Activated T-cell treated with anti-CD3 and anti-CD28 coated beads, Interleukin-2, amount 50 U/mL, for 24 hours (primary cell): ENCODE measurements at places on chromosomes 16 and 17.
A peak's percentile ranks its signal among the peaks of the same experiment; 100 is the strongest.

DNA sequence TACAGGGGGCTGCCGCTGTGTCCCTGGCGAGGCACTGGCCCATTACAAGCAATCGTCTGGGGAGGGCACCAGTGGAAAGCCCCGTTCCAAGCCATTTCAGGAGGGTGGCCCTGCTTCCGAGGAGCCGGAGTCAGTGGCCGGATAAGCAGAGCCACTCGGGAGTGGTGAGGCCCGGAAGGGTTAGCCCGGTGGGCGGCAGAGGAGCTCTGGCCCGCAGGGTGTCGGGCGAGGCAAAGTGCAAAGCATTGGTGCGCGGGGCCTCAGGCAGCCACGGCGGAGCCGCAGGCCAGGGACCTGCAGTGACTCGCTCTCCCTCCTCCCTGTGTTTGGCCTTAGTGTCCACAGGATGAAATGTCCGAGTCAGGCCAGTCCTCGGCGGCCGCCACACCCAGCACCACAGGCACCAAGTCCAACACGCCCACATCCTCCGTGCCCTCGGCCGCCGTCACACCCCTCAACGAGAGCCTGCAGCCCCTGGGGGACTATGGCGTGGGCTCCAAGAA is 24.6 kb downstream of the NME3 start:
- no peak for DNase-seq
- peaks cover 76% of the 10 kb centered on the region for H3K36me3 ChIP-seq
- no peak overlapping the region for H3K4me3 ChIP-seq

DNA sequence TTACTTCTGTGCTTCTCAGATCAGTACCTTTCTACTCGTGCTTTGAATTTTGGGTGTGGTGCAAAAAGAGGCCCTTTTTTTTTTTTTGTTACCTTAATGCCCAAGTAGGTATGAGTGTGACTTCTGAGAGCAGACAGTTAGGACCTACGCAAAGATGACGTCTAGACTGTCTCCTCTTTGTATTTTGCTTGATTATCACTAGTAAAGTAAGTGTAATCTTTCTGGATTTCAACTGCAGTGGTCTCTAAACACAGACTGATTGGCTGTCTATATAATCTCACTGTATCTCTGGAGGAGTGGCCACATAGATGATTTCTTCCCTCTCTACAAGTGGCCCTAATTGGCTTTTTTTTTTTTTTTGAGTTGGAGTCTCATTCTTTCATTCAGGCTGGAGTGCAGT is 11.5 kb upstream of the CDK5R1 start:
- H3K27me3 ChIP-seq: no peaks in the 10 kb centered on the region
- peaks cover 94% of the 10 kb centered on the region for H3K36me3 ChIP-seq
- no peak overlapping the region for H3K4me3 ChIP-seq
- no peak for DNase-seq
- no peaks in the 10 kb centered on the region for H3K4me1 ChIP-seq
- peak overlapping the region; percentile 68 for H3K27ac ChIP-seq

DNA sequence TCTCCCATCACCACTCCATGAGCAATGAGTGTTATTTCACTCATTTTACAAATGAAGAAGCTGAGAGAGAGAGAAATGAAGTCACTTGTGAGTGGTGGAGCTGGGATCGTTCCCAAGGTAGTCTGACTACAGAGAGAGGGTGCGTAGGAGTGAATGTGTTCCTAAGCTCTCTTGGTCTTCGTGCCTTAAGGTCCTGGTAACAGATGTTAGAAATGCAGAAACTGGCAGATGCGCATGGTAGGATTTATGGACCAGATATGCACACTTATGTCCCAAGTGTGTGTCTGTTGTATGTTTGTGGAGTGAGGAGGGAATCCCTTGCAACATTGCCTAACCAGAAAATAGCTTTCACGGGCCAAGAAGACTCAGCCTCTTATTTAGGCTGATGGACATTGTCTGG is 93.2 kb upstream of the ZNF469 start:
- H3K27ac ChIP-seq: no peak overlapping the region
- H3K27me3 ChIP-seq: peaks cover 8% of the 10 kb centered on the region
- no peaks in the 10 kb centered on the region for H3K4me1 ChIP-seq
- DNase-seq: no peak

DNA sequence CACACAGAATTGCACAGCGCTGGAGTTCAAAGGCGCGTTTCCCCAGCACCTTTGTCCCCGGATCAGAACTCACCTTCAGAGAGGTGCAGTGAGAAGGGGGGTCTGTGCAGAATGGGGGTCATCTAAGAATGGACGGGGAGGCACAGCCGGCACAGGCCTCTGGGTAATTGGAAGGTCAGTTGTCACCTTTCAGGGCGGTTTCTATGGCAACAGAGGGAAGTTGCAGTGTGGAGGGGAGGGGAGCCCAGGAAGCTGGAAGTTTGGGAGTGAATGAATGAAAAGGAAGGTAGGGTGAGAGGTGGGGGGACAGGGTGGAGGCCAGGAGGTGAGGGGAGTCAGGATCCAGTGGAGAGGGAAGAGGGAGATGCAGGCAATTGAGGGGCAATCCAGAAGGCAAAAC is 12.4 kb upstream of the KCNG4 start:
- H3K27ac ChIP-seq: no peak overlapping the region
- no peaks in the 10 kb centered on the region for H3K4me1 ChIP-seq
- no peaks in the 10 kb centered on the region for H3K36me3 ChIP-seq
- peaks cover 24% of the 10 kb centered on the region for H3K27me3 ChIP-seq
- no peak for DNase-seq

DNA sequence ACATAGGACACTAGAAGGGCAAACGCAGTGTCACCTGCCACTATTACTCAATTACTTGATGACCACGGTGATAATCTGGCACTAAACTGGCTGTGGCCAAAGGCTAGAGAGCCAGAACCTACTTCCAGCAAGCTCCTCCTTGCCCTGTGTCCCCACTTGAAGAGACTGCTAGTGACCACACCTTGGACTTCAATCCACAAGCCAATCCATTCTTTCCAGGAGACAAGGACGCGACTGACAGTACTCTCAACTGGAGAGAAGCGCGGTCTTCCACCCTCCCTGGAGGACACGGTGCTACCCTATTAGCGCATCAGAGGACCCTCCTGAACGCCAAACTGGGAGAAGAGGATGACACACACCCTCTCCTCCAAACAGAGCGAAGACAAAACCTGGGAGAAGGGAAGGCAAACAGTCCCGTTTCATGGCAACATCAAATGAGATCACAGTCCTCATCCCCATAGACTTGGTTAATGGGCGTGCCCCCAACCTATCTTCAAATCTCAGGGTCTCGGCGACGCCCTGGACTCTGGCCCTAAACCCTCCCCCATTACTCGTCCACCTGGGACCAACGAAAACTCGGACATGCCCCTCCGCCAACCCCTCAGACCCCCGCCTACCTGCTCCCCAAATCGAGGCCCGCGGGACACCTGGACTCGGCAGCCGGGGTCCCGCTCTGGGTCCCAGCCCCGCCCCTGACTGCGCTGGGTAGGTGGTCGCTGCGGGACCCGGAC is 508 bp downstream of the FLCN start:
- peak overlapping the region; percentile 99 for H3K27ac ChIP-seq
- H3K4me1 ChIP-seq: peaks cover 36% of the 10 kb centered on the region
- no peaks in the 10 kb centered on the region for H3K27me3 ChIP-seq

DNA sequence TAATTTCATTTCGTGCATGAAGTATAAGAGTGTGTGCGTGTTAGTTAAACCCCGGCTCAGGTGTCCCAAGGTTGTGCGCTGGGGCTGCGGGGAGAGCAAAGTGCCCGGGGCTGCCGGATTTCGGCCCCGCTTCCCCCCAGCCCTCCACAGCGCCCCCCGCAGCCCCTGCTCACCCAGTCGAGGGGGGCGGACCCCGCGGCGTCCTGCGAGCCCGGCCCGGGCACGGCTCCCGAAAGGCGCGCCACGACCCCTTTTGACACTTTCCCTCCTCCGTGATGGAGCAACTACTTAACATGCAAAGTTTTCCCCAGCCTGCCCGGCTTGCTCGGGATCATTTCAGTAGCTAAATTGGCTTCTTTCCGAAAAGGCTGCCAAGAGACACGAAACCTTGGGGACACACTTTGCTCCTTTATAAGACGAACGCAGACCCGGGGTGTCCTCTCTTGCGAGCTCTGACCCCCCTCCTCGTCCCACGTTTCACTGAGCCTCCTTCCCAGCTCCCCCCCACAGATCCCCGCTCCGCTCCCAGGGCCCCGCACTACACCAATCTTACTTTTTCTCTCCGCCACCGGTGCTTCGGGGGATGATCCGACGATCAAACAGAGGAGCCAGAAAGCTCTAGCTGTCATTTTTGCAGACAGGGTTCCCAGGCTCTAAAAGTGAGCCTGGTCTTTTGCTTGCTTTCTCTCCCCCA is 552 bp downstream of the C17orf58 start:
- peak overlapping the region; percentile 82 for H3K4me3 ChIP-seq
- DNase-seq: peak; percentile 53
- peaks cover 17% of the 10 kb centered on the region for H3K36me3 ChIP-seq
- peaks cover 39% of the 10 kb centered on the region for H3K4me1 ChIP-seq
- peaks cover 25% of the 10 kb centered on the region for H3K27me3 ChIP-seq

GRCh38 chr17:40310882-40311391 is 2.0 kb downstream of the RARA start:
- no peak overlapping the region for H3K27ac ChIP-seq
- DNase-seq: no peak
- no peak overlapping the region for H3K4me3 ChIP-seq
- H3K27me3 ChIP-seq: no peaks in the 10 kb centered on the region

DNA sequence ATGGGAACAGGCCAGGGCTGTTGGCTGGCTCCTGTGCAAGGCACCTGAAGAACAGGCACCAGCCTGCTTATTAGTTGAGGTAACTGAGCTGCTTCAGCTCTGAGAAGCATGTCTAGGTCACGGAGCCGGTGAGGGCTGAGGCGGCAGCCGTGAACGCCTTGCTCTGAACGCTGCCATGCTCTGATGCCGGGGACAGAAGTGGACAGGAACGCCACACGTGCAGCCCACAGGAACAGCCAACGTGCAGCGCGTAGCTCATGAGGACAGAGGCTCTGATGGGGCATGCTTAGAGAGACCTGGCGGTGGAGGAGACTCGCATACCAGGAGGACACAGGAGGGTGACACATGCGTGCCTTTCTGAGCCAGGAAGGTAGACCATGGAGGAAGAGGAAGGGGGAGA is 25.6 kb downstream of the USP22 start:
- no peak overlapping the region for H3K4me3 ChIP-seq
- peaks cover 96% of the 10 kb centered on the region for H3K36me3 ChIP-seq
- H3K27me3 ChIP-seq: no peaks in the 10 kb centered on the region
- peaks cover 15% of the 10 kb centered on the region for H3K4me1 ChIP-seq
- peak overlapping the region; percentile 20 for H3K27ac ChIP-seq

DNA sequence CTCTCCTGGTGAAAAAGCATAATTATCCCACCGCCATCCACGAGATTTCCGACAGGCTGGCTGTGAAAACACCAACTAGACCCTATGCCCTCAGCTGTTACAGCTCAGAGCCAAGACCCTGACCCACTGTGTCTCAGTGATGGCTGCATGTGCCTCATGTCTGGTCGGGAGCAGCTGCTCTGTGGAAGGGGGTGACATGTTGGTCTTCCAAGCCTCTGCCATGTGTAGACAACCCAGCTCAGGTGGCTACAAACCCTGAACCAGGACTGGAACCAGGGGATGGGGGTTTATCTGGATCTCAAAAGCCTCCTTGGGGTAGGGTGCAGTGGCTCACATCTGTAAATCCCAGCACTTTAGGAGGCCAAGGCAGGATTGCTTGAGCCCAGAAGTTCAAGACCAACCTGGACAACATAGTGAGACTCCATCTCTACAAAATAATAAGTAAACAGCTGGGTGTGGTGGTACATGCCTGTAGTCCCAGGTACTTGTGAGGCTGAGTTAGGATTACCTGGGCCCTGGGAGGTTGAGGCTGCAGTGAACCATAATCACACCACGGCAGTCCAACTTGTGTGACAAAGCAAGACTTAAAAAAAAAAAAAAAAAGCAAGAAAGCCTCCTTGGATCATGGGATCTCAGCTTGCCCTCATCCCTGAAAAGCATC is 220.3 kb downstream of the CPPED1 start:
- H3K36me3 ChIP-seq: no peaks in the 10 kb centered on the region
- H3K27me3 ChIP-seq: peaks cover 9% of the 10 kb centered on the region
- no peak overlapping the region for H3K4me3 ChIP-seq
- DNase-seq: peak; percentile 20
- no peak overlapping the region for H3K27ac ChIP-seq
- peaks cover 10% of the 10 kb centered on the region for H3K4me1 ChIP-seq

GRCh38 chr16:19588661-19589060 is 33.2 kb downstream of the VPS35L start:
- H3K36me3 ChIP-seq: peaks cover 80% of the 10 kb centered on the region
- no peak overlapping the region for H3K27ac ChIP-seq
- no peak for DNase-seq

DNA sequence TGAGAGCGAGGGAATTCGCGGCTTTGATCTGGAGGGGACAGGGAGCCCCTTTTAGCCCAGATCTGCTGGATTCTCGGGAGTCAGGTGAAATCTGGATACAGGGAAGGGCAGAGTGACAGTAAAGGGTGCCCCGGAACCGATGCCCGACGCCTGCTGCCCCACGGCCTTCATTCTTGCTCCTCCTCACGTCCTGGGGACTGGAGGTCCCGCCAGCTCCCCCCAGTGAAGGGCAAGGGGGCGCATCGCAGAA is 596 bp downstream of the OR1F1 start:
- peaks cover 57% of the 10 kb centered on the region for H3K4me1 ChIP-seq
- peaks cover 91% of the 10 kb centered on the region for H3K27me3 ChIP-seq
- H3K36me3 ChIP-seq: peaks cover 3% of the 10 kb centered on the region

- no peak overlapping the region for H3K4me3 ChIP-seq
- no peaks in the 10 kb centered on the region for H3K36me3 ChIP-seq
- H3K27me3 ChIP-seq: peaks cover 3% of the 10 kb centered on the region
Observed at GRCh38 chr16:66375451-66375850, 9.0 kb downstream of the CDH5 start.

DNA sequence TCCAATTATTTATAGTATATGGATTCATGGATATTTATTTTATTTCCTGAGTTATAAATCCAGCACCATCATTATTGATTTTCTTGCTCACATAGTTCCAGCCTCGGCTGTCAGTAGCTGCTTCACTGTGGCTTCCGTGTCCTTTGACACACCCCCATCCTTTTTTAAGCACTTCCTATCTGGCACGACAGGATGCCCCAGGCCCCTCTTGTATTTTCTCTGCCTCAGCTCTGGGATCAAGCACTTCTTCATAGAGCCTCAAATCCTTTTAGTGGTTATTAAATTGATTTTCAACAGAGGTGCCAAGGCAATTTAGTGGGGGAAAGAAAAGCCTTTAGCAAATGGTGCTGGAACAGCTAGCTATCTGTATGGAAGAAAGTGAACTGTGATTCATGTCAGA is 59.8 kb downstream of the GAN start:
- H3K27ac ChIP-seq: no peak overlapping the region
- no peaks in the 10 kb centered on the region for H3K27me3 ChIP-seq
- peaks cover 5% of the 10 kb centered on the region for H3K4me1 ChIP-seq
- no peak overlapping the region for H3K4me3 ChIP-seq

- peaks cover 34% of the 10 kb centered on the region for H3K4me1 ChIP-seq
- DNase-seq: no peak
- H3K27me3 ChIP-seq: no peaks in the 10 kb centered on the region
- H3K27ac ChIP-seq: peak overlapping the region; percentile 76
- H3K4me3 ChIP-seq: no peak overlapping the region
Observed at GRCh38 chr17:32103476-32104113, 38.7 kb upstream of the RHOT1 start.

- no peak overlapping the region for H3K4me3 ChIP-seq
- no peak for DNase-seq
- H3K36me3 ChIP-seq: no peaks in the 10 kb centered on the region
- no peaks in the 10 kb centered on the region for H3K27me3 ChIP-seq
Observed at GRCh38 chr17:73625006-73625405, 19.2 kb downstream of the SDK2 start.

GRCh38 chr17:37361543-37361942 is 14.2 kb upstream of the C17orf78 start:
- DNase-seq: no peak
- no peak overlapping the region for H3K27ac ChIP-seq
- no peaks in the 10 kb centered on the region for H3K27me3 ChIP-seq
- H3K4me1 ChIP-seq: peaks cover 25% of the 10 kb centered on the region
- peaks cover 20% of the 10 kb centered on the region for H3K36me3 ChIP-seq
